ENCODE measurements at places on chromosomes 7 and 10. TPM values are rescaled to one million over a fixed set of nuclear protein-coding genes. Genes with fewer than 3 reads are reported as not detected.

- H3K36me3 ChIP-seq: no peaks in the 10 kb centered on the region
- no peak overlapping the region for H3K27ac ChIP-seq
- H3K4me1 ChIP-seq: no peaks in the 10 kb centered on the region
- H3K27me3 ChIP-seq: no peaks in the 10 kb centered on the region
- H3K4me3 ChIP-seq: no peak overlapping the region
- DNase-seq: no peak
Measured at GRCh38 chr7:80942261-80943041, 23.6 kb upstream of the SEMA3C start.

ACSM6 gene
- total RNA-seq: not detected

GRCh38 chr10:3756360-3756740 lies 28.7 kb downstream of the KLF6 start:
- H3K27ac ChIP-seq: no peak overlapping the region
- H3K4me3 ChIP-seq: no peak overlapping the region
- H3K4me1 ChIP-seq: peaks cover 8% of the 10 kb centered on the region
- no peaks in the 10 kb centered on the region for H3K36me3 ChIP-seq

DNA sequence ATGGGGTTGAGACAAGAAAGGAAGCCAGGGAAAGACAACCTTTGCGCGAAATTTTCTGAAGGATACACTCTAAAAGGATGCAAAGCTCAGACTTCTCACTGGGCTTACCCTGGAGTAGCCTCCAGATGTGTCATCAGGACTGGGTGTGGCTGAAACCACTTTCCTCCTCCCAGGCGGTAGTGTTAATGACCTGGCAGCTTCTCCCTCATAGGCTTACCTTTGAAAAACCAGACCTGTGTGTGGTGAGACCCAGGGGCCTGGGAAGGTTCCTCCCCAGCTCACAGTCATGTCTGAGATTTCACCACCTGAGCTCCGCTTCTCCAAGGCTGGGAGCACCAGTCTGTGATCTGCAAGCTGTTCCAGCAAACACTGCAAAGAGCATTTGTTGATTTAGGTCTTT lies 93.7 kb downstream of the EPC1 start:
- DNase-seq: no peak
- H3K27ac ChIP-seq: no peak overlapping the region
- no peaks in the 10 kb centered on the region for H3K36me3 ChIP-seq
- no peak overlapping the region for H3K4me3 ChIP-seq
- peaks cover 6% of the 10 kb centered on the region for H3K4me1 ChIP-seq

IKZF1 gene
- total RNA-seq: 118 TPM
